Spleen (tissue), 13 donors: ENCODE measurements at places on chromosomes 5 and 9.
A peak's percentile ranks its signal among the peaks of the same experiment; 100 is the strongest.

DNA sequence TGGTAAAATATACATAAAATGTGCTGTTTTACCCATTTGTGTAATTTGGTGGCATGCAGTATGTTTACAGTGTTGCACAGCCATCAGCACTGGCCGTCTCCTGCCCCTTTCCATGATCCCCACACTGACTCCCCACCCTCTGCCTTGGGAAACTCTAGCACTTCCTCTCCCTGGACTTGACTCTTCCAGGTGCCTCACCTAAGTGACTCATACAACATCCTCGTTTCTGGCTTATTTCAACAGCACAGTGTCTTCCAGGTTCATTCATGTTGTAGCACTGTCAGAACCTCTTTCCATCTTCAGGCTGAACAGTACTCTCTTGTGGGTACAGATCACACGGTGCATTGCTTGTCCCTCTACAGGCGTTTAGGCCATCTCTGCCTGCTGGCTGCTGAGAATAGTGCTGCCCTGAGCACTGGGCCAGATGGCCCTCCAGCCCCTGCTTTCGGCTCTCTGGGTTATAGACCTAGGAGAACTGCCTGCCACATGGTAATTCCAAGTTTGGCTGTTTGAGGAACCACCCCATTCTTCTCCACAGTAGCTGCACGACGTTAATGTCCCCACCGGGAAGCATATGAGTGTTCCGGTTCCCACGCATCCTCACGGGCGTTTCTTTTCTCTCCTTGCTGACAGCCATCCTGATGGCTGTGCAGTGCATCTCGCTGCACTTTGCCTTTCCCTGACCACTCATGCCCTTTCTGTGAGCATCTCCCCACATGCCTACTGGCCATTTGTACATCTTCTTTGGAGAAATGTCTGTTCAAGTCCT, 211.8 kb downstream of the FANCC start:
- DNase-seq = no peak
- no peak overlapping the region for H3K4me3 ChIP-seq
- H3K27me3 ChIP-seq = no peaks in the 10 kb centered on the region
- H3K36me3 ChIP-seq = no peaks in the 10 kb centered on the region

- H3K4me1 ChIP-seq = no peaks in the 10 kb centered on the region
- no peak overlapping the region for H3K27ac ChIP-seq
- no peak for DNase-seq
- H3K27me3 ChIP-seq = no peaks in the 10 kb centered on the region
Observed at GRCh38 chr5:90446961-90447360, 27.6 kb downstream of the MBLAC2 start.

DNA sequence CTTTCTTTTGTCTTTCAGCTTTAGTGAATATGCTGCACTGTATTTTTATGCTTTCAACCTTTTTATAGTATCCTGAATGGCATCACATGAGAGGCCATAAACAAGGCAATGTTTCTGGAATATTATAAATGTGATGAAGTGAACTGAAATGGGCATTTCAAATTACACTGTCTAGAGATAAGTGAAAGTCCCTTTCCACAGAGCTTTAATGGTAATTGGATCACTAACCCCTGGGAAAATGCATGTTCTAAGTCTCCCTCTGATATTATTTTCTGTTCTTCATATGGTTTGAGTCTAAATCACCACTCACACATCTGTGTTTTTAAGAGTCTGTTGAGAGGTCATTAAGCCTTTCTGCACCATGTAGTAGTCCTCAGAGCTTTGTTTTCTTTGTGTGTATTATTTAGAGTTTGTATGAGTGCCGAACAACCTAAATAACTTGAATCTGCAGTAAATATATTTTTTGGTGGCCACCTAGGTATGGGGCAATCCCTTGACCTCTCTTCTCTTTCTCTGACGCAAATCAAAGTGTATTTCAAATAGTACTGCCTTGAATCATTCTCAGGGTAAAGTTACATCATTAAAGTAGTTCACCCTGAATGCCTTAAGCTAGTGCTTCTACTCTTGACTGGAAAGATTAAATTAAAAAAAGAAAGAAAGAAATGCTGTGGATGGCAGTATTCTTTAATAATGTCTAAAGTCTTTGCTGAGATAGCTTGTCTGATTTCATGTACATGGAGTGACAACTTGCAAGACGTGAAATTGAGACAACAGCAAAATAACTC, 1931.0 kb upstream of the CDH6 start:
- no peaks in the 10 kb centered on the region for H3K27me3 ChIP-seq
- no peak overlapping the region for H3K4me3 ChIP-seq
- no peaks in the 10 kb centered on the region for H3K4me1 ChIP-seq
- DNase-seq = no peak
- no peaks in the 10 kb centered on the region for H3K36me3 ChIP-seq

GRCh38 chr9:98830554-98830953, 23.1 kb downstream of the GALNT12 start:
- H3K27ac ChIP-seq = peak overlapping the region; percentile 38
- no peak overlapping the region for H3K4me3 ChIP-seq
- no peaks in the 10 kb centered on the region for H3K27me3 ChIP-seq
- no peaks in the 10 kb centered on the region for H3K4me1 ChIP-seq
- H3K36me3 ChIP-seq = no peaks in the 10 kb centered on the region

DNA sequence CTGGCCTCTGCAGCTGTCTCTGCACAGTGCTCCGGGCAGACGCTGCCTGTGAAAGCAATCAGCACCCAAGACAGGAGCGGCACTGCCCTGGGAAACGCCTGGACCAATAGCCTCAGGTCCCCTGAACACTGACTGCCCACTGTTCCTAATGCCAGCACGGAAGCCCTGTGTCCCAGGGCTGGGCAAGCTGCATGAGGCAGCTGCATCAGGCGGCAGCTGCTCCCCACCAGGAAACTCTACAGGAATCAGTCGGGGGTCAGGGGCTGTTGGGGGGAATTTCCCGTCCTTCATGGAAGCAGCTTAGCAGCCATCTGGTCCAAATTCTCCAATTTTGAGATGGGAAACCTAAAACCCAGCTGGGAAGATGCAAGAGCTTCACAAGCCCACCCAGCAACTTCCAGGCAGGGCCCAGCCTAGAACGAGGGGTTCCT, 118.6 kb downstream of the VAV2 start:
- H3K27me3 ChIP-seq = no peaks in the 10 kb centered on the region
- peaks cover 41% of the 10 kb centered on the region for H3K4me1 ChIP-seq
- DNase-seq = no peak
- no peaks in the 10 kb centered on the region for H3K36me3 ChIP-seq

GRCh38 chr9:74322661-74323314, 174.3 kb upstream of the RORB start:
- DNase-seq = no peak
- no peaks in the 10 kb centered on the region for H3K27me3 ChIP-seq
- H3K27ac ChIP-seq = no peak overlapping the region
- H3K36me3 ChIP-seq = no peaks in the 10 kb centered on the region
- H3K4me1 ChIP-seq = no peaks in the 10 kb centered on the region

- peaks cover 2% of the 10 kb centered on the region for H3K36me3 ChIP-seq
- no peak for DNase-seq
- no peak overlapping the region for H3K4me3 ChIP-seq
- no peaks in the 10 kb centered on the region for H3K27me3 ChIP-seq
Observed at GRCh38 chr9:131513177-131513576, 10.5 kb downstream of the POMT1 start.

DNA sequence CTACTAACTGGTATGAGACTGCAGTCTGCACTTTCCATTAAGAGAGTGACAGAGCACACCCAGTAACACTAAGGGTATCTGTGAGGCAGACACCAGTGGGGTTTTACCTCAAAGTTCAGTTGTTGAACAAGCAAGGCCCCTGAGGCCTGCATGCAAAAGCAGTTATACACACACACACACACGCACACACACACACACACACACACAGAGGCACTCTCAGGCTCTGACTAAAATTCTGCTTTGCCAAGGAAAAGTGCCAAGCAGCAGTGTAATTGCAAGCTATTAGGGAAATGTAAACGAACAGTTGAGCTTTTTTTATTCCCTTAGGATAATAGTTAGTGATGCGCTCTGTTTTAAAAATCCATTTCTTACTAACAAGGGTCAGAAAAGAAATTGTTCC, 377.1 kb downstream of the SPOCK1 start:
- no peak for DNase-seq
- H3K27me3 ChIP-seq = no peaks in the 10 kb centered on the region
- H3K4me1 ChIP-seq = no peaks in the 10 kb centered on the region
- no peak overlapping the region for H3K4me3 ChIP-seq
- H3K27ac ChIP-seq = no peak overlapping the region

GRCh38 chr9:7967851-7968250, 168.3 kb upstream of the DMAC1 start:
- H3K4me3 ChIP-seq = no peak overlapping the region
- H3K36me3 ChIP-seq = no peaks in the 10 kb centered on the region
- no peak overlapping the region for H3K27ac ChIP-seq
- H3K4me1 ChIP-seq = no peaks in the 10 kb centered on the region

GRCh38 chr9:133610845-133611244, 1.7 kb upstream of the FAM163B start:
- no peak overlapping the region for H3K4me3 ChIP-seq
- H3K4me1 ChIP-seq = no peaks in the 10 kb centered on the region
- H3K27ac ChIP-seq = no peak overlapping the region
- H3K36me3 ChIP-seq = no peaks in the 10 kb centered on the region
- H3K27me3 ChIP-seq = peaks cover 50% of the 10 kb centered on the region

DNA sequence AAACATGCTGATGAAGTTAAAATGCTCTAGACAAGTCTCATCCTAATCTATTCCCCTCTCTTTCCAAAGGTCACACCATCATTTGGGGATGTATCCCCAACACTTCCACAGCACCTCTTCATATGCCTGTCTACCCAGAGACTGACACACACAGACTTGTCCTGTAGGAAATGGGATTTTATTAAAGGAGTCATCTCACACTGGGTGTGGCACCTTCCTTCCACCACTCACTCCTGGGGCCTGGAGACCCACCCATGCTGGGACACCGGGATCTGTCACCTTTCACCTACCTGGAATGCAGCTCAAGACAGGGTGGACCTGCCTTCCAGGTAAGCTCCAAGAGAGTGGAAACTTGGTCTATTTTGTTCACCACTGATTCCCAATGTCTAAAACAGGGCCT, 99.4 kb upstream of the HAND1 start:
- no peak overlapping the region for H3K4me3 ChIP-seq
- H3K27me3 ChIP-seq = peaks cover 24% of the 10 kb centered on the region
- H3K36me3 ChIP-seq = no peaks in the 10 kb centered on the region
- DNase-seq = no peak
- no peaks in the 10 kb centered on the region for H3K4me1 ChIP-seq

GRCh38 chr9:34519321-34520020, 3.3 kb downstream of the ENHO start:
- H3K36me3 ChIP-seq = no peaks in the 10 kb centered on the region
- no peak for DNase-seq
- H3K4me3 ChIP-seq = no peak overlapping the region

DNA sequence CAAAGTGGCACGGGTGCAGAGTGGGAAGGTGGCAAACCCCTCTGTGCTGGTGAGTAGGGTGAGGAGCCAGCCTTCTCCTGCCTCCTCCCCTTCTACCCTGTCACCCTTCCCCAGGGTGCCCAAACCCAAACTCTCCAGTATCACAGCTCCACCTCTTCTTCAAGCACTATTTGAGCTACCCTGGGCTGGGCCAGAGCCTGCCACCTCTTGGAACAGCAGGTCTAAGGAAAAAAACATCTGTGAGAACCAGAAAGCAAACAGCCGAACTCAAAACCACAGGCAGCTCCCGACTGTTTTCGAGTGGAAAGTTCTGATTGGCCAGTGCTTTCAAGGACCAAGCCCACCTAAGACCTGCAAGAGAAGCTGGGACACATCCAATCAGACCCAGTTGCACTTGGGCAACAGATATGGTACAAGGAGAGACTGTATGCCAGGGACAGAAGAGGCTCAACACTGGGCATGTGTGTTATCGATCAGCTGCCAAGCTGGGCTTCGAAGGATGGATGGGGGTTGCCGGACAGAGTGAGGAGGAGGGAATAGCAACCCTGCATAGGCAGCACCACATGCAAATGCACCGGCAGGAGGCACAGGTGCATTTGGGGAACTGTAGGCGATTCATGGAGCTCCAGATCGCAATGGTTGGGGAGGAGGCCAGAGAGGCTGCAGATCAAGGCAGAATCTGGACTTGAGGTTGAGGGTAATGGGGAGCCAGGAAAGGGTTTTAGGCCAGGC, 19.7 kb downstream of the ACSL6 start:
- no peaks in the 10 kb centered on the region for H3K36me3 ChIP-seq
- no peaks in the 10 kb centered on the region for H3K27me3 ChIP-seq
- no peaks in the 10 kb centered on the region for H3K4me1 ChIP-seq
